ENCODE measurements at places on chromosomes 1 and 21.

GRCh38 chr1:100279954-100280682 is 14.1 kb downstream of the RTCA start:
- DNase-seq = no peak

DNA sequence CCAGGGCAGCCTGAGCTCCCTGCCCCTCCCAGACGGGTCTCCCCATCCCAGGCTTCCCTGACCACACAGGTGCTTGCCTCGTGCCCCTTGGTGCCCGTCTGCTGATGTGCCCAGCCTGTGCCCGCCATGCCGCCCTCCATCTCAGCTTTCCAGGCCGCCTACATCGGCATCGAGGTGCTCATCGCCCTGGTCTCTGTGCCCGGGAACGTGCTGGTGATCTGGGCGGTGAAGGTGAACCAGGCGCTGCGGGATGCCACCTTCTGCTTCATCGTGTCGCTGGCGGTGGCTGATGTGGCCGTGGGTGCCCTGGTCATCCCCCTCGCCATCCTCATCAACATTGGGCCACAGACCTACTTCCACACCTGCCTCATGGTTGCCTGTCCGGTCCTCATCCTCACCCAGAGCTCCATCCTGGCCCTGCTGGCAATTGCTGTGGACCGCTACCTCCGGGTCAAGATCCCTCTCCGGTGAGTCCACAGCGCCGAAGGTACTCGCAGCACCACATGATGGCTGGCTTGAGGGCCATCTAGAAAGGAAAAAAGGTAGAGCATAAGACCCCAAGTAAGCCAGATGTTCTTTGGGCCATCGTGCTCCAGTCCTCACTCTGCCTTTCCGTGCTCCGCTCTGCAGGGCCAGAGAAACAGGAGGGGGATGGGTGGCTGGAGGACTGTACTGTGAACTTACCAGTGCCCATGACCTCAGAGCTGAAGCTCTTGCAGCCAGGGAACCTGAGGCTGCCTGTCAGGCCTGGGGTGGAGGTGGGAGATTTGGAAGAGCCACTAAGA is 1.4 kb downstream of the ADORA1 start:
- no peak for DNase-seq

DNA sequence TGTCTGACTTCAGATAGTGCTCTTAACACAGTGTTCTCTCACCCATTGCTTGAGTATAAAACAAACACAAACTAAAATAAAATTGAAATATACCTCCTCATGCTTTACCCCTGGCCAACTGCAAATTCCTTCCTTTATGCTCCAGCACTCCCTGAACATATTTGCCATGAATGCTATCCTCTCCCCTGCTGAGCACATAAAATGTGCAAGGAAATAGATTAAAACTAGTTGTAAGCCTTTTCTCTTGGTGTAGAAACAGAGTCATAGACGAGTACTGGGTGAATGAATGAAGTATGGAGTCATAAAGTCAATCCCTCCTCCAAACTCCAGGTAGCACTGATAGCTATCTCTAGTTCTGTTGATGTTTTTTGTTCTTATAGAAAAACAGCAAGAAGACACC is 2.6 kb downstream of the GPR161 start:
- DNase-seq = no peak

- DNase-seq = no peak
Measured at GRCh38 chr21:34946916-34947534, 102.1 kb downstream of the RUNX1 start.

GRCh38 chr1:228478912-228479711 is 8.1 kb upstream of the RNF187 start:
- no peak for DNase-seq

DNA sequence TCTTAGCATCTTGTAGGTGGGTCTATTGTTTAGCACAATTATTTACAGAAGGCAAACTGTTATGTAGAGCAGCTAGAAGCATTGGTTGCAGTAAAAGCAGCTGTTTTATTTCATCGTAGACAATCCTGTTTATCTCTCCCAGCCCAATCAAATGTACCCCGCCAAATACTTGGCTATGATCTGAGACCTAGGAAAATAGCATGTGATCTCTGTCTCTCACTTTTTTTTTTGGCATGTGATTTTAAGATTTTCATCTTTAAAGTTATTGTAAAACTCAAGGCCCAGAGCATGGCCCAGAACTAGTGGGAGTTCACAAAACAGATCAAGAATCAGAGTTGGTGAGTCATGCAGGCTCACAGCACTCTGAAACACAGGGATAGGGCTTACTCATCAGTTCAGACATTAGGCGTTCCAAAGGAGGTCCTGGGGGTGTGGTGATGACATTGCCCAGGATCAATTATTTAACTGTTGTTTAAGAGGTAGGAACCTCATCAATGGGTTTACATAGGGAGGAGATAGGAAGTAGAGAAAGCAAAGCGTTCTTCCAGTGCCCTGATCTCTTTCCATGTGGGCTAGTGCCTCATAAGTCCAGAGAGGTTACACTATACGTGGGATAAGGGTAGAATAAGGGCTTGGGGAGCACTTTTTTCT is 40.2 kb downstream of the TBX19 start:
- DNase-seq = no peak

DNA sequence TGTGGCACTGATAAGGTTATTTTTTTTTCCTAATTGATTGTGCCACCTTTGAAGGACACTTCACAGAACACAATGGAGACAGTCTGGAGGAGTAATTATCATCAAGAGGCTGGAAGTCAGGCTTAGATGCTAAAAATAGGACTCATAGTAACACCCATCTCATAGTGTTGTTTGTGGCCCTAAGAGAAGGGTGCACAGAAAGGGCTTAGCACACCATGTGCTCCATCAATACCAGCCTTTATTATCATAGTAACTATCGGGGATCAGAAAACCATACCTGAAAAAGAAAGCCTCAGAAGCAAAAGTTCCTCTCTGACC is 11.9 kb downstream of the NIPAL3 start:
- no peak for DNase-seq

GRCh38 chr1:21308847-21309652 is 18.8 kb upstream of the ECE1 start:
- DNase-seq = no peak
